ENCODE measurements at places on chromosomes 2 and 18. TPM values are rescaled to one million over a fixed set of nuclear protein-coding genes. Genes with fewer than 3 reads are reported as not detected.

DNA sequence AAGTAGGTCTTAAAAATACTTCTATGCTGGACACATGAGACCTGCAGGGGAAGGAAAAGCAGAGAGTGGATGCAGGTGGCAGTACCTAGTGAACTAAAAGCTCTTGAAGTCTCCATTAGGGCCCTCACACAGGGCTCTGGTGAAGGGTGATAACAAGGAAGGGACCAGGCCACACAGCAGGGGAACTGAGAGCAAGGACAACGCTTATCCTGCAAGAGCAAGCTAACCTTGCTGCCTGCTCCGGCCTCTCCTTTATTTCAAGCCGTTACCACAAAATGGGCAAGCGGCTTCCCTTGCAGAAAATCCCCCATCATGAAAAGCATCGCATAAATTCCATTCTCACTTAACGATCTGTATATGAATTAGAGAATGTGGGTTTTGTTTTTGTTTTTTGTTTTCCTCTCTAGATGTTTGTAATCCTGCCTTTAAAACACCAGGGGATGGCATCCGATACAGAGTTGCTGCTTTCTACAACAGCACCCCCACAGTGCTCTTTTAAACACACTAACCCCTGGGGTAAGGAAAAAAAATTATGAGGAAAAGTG lies 64.5 kb downstream of the CACNB4 start:
- H3K27me3 ChIP-seq: no peaks in the 10 kb centered on the region
- H3K4me3 ChIP-seq: no peak overlapping the region

DNA sequence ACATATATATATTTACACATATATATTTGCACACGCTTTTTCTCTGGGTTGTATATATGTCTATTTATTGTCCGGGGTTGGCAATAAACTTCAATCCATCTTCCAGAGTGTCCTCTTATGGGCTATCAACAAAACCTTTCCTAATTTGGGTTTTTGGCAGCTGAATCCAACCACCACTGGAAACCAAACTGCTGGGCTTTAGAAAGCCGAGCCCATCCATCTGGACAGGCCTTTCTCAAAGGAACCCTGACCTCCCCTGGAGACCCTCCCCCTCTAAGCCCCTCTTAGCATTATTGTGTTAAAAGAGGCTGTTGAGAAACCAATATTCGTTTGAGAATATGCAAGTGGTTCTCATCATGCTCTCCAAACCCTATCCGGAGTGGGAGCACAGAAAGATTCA lies 153.6 kb downstream of the NRP2 start:
- no peaks in the 10 kb centered on the region for H3K36me3 ChIP-seq
- no peaks in the 10 kb centered on the region for H3K27me3 ChIP-seq
- no peak overlapping the region for H3K27ac ChIP-seq
- DNase-seq: no peak
- H3K4me3 ChIP-seq: no peak overlapping the region
- peaks cover 20% of the 10 kb centered on the region for H3K4me1 ChIP-seq

DNA sequence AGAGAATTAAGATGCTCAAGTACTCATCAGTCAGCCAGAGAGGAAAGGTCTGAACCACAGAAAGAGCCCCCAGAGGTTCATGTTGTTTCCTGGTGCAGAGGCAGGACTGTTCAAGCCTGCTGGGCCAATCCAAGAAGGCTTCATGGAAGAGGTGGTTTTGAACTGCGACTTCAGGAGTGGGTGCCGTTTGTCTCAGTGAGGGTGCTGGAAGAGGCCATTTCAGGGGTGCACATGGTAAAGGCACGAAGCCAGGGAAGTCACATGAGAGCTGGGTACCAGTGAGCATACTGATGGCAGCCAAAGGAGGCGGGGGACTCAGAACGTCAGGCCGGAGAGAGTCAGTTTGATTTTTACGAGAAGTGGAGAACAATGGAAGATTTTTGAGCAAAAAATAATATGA lies 55.5 kb downstream of the EMILIN2 start:
- H3K27me3 ChIP-seq: no peaks in the 10 kb centered on the region
- H3K27ac ChIP-seq: peak overlapping the region; percentile 70
- no peak overlapping the region for H3K4me3 ChIP-seq
- H3K36me3 ChIP-seq: no peaks in the 10 kb centered on the region
- peaks cover 62% of the 10 kb centered on the region for H3K4me1 ChIP-seq

DNA sequence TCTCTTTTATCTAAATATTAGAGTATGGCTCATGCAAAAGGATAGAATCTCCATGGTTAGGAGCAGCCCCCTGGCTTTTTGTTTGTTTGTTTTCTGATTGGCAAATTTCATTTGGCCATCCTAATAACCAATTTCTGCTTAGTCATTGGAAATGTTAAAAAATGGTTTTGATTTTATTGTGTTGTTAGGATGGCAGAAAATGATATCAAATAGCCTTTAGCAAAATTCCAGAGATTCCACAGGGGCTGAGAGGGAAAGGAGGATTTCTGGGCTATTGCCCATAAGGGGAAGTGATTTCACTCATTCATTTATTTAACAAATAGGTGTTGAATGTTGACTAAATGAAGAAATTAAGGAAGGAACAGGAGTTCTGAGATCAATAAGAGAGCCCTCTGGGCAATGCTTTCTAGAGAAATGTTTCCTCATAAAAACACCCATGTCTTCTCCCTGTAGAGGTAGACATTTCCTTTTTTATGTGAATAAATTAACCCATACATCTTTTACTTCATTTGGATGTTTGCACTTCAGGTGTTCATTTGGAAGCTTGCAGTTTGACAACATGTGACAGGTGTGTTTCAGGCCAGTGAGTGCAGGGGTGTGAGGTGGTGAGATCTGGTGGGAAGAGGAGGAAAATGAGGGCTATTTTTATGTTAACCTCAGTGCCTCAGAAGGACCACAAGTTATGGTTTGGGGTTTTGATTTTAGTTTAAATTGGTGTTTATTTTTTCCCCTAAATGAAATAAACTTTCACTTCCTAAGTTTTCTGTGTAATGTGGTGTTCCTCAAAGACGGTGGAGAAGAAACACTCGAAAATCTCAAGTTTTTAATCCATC lies 61.7 kb upstream of the EPC2 start:
- H3K36me3 ChIP-seq: no peaks in the 10 kb centered on the region
- no peaks in the 10 kb centered on the region for H3K4me1 ChIP-seq
- no peak overlapping the region for H3K4me3 ChIP-seq
- DNase-seq: no peak
- H3K27me3 ChIP-seq: no peaks in the 10 kb centered on the region
- no peak overlapping the region for H3K27ac ChIP-seq

DNA sequence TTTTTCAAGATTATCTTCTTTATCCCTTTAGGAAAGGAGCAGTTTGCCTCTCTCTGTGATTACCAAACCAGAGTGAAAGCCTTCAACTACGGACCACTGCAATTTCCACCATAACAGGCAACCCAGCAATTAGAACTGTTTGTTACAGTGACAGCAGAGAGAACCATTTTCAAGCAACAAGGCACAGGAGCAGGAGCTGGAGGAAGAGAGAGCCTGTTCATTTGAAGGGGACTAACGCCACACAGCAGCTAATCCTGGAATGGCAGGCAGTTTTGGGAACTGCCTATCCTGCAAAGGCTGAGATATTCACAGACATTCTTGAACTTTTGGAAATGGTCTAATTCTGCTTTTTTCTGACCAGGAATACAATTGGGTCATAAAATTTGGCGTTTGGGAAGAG lies 1541.9 kb upstream of the PIK3C3 start:
- no peaks in the 10 kb centered on the region for H3K4me1 ChIP-seq
- DNase-seq: no peak
- no peak overlapping the region for H3K27ac ChIP-seq
- H3K27me3 ChIP-seq: no peaks in the 10 kb centered on the region
- no peak overlapping the region for H3K4me3 ChIP-seq

- H3K4me1 ChIP-seq: peaks cover 42% of the 10 kb centered on the region
- H3K27ac ChIP-seq: peak overlapping the region; percentile 84
- no peak overlapping the region for H3K4me3 ChIP-seq
Observed at GRCh38 chr2:235051436-235052260, 99.8 kb downstream of the SH3BP4 start.

DNA sequence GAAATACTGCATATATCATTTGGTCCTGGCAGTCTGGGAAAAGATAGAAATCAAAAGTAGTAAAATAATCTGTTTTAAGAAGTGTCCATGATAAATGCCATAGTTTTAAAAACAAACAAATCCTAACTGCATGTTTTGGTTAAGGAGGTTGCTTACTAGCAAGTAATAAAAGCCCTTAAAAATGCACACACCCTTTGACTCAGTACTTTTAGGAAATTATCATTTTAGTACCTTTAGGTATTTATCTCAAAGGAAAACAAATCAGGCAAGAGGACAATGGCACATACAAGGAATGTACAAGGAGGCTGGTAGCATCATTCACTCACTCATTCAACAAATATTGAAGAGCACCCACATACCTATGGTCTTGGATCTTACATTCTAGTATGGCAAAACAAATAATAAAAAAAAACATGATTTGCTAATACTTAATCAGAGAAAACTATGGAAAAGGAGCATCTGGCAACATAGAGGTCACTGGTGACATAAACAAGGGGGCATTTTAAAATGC lies 67.6 kb downstream of the OLA1 start:
- no peaks in the 10 kb centered on the region for H3K27me3 ChIP-seq
- no peaks in the 10 kb centered on the region for H3K36me3 ChIP-seq
- H3K4me1 ChIP-seq: no peaks in the 10 kb centered on the region

GRCh38 chr2:175690113-175690837 lies 311.8 kb downstream of the LNPK start:
- H3K4me3 ChIP-seq: no peak overlapping the region
- peaks cover 6% of the 10 kb centered on the region for H3K27me3 ChIP-seq
- H3K4me1 ChIP-seq: no peaks in the 10 kb centered on the region
- DNase-seq: no peak
- no peak overlapping the region for H3K27ac ChIP-seq

GRCh38 chr2:179393481-179393880 lies 128.8 kb upstream of the SESTD1 start:
- H3K4me1 ChIP-seq: no peaks in the 10 kb centered on the region
- no peaks in the 10 kb centered on the region for H3K27me3 ChIP-seq

DNA sequence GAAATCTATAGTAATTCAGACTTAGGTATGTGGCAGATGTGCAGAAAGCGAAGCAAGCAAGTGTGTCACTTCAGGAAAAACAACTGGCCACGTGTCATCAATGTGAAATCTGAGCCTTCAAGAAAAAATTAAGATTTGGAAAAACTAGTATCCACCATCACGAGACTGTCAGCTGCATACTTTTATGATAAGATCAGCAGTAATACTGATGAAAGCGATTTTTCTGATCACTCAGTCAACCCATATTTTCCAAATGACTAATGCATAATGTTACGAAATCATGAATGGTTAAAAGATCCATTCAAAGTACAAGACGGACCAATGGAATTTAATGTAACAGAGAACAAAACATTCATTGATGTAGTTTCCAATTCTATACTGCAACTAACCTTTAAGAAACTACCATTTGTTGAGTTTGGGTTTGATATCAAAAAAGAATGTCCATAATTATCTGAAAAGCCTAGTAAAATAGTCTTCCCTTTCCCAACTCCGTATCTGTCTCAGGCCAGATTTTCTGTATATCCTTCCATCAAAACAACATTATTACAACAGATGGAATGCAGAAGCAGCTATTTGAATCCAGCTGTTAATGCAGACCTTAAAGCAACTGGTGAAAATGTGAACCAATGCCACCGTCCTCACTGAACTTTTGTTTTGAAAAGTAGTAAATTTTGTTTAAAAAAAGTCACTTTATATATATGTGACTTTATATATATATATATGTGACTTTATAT lies 17.0 kb upstream of the BCL2 start:
- no peak overlapping the region for H3K4me3 ChIP-seq
- no peaks in the 10 kb centered on the region for H3K4me1 ChIP-seq
- H3K27ac ChIP-seq: no peak overlapping the region
- H3K27me3 ChIP-seq: no peaks in the 10 kb centered on the region

GRCh38 chr18:42414756-42415454 lies 459.9 kb downstream of the PIK3C3 start:
- no peaks in the 10 kb centered on the region for H3K36me3 ChIP-seq
- DNase-seq: no peak
- H3K27ac ChIP-seq: no peak overlapping the region
- no peaks in the 10 kb centered on the region for H3K4me1 ChIP-seq

GRCh38 chr2:224847961-224848850 lies 132.0 kb upstream of the CCDC195 start:
- H3K36me3 ChIP-seq: peaks cover 6% of the 10 kb centered on the region
- peak; percentile 27 for DNase-seq

DNA sequence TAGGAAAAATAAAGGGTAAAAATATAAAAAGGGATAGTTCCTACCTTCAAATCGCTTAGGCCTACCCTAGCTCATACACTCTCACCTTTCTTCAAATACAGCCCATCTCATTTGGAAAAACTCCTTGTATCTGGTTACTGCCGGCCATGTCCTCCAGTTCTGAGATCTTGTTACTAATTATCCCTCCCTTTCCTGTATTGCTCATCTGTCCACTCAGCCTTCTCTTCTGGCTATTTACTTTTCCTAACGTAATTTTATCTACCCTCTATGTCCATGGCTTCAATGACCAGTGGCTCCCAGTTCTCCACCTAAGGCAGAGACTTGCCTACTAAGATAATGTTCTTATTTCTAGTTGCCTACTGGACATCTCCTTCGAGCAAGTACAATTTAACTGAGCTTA lies 342.9 kb upstream of the ACVR2A start:
- H3K4me1 ChIP-seq: peaks cover 7% of the 10 kb centered on the region
- no peak for DNase-seq
- H3K27ac ChIP-seq: no peak overlapping the region
- no peak overlapping the region for H3K4me3 ChIP-seq
- H3K27me3 ChIP-seq: no peaks in the 10 kb centered on the region
- no peaks in the 10 kb centered on the region for H3K36me3 ChIP-seq

DNA sequence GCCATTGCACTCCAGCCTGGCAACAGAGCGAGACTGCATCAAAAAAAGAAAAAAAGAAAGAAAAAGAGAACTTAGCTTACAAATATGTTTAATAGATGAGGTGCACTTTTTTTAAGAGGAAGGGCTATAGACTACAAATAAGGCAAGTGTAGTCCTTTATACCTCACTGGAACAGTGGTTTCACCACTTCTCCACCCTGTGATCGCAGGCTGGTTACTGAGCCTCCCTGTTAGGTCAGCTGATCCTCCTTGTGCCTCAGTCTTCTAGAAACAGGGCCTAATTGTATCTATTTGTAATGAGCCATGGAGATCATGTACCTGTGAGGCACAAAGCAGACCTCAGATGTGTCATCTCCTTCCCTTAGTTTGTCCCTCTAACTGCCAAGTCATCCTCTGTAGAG lies 4.5 kb downstream of the CXCR2 start:
- no peaks in the 10 kb centered on the region for H3K4me1 ChIP-seq
- no peaks in the 10 kb centered on the region for H3K27me3 ChIP-seq
- H3K4me3 ChIP-seq: no peak overlapping the region
- no peak overlapping the region for H3K27ac ChIP-seq
- no peak for DNase-seq

GRCh38 chr2:1697601-1698000 lies 46.7 kb downstream of the PXDN start:
- no peak overlapping the region for H3K4me3 ChIP-seq
- peaks cover 7% of the 10 kb centered on the region for H3K4me1 ChIP-seq
- H3K27me3 ChIP-seq: no peaks in the 10 kb centered on the region
- H3K27ac ChIP-seq: no peak overlapping the region
- no peaks in the 10 kb centered on the region for H3K36me3 ChIP-seq

The DHX57 gene
- total RNA-seq: 8.9 TPM

The POTEJ gene
- not detected for total RNA-seq

The DAW1 gene
- total RNA-seq: 0.49 TPM

The CELF4 gene
- 0.52 TPM for total RNA-seq

The MGAT5 gene
- 63.1 TPM for total RNA-seq

Measured in heart left ventricle (tissue), 16 donors.